Cardiac septum (tissue), 1 donor: ENCODE measurements at places on chromosomes 5 and 9.
A peak's percentile ranks its signal among the peaks of the same experiment; 100 is the strongest.

GRCh38 chr5:32680183-32680582 lies 30.9 kb upstream of the NPR3 start:
- DNase-seq, result no peak

GRCh38 chr5:75465480-75465879 lies 45.9 kb downstream of the CERT1 start:
- no peak for DNase-seq

- peak; percentile 36 for DNase-seq
Observed at GRCh38 chr9:121830441-121831140, 179.2 kb downstream of the DAB2IP start.

DNA sequence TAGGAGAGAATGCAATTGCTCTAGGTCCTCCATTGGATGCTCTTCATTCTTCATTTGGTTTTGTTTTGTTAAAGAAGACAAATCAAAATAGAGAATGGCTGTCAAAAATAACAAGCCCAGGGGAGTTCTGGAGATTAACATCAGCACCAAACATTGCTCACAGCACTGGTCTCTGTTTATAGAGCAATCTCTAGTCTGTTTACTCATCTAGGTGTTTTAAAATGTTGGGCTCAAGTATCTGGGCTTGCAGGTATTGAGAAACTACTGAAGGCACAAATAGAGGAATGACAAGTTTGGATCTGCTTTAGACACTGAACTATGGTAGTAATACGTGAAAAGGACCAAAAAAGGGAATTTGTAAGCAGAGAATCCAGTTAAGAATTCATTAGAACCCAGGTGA lies 77.0 kb upstream of the TMC1 start:
- DNase-seq, result no peak

DNA sequence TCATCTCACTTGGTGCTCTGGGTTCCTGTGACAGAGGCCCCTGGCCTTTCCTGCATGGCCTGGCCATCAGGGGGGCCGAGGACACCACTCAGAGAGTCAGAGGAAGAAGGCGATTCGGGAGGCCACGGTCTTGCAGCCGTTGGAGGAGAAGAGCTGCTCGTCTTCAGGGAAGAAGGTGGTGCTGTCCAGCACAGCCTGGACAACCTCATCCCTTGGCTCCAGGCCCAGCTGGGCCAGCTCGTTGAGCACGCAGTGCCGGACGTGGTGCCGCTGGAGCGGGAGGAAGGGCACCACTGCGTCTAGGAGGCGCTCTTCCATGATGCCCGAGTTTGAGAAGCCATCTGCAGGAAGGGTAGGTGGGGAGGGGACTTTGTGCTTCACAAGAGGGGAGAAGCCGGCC lies 3.2 kb downstream of the TOR2A start:
- no peak for DNase-seq

DNA sequence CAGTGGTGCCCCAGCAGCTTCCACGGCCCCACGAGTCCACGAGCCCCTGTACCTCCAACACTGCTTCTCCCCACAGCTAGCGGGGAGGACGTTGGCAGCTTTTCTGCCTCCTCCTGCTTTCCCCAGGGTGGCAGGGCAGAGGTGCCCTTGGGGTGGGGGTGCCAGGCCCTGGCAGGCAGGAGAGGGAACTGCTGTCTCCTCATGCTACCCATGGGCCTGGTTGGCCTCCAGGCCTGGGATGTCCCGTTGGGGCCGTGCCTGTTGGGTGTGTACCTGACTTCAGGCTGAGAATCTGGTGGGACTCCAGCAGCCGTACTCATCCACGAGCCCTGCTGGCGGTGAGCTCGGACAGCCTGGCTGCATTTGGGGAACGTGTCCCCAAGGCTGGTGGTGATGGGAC lies 27.3 kb downstream of the RXRA start:
- no peak for DNase-seq

- no peak for DNase-seq
Observed at GRCh38 chr9:132267660-132268059, 87.1 kb downstream of the SETX start.

DNA sequence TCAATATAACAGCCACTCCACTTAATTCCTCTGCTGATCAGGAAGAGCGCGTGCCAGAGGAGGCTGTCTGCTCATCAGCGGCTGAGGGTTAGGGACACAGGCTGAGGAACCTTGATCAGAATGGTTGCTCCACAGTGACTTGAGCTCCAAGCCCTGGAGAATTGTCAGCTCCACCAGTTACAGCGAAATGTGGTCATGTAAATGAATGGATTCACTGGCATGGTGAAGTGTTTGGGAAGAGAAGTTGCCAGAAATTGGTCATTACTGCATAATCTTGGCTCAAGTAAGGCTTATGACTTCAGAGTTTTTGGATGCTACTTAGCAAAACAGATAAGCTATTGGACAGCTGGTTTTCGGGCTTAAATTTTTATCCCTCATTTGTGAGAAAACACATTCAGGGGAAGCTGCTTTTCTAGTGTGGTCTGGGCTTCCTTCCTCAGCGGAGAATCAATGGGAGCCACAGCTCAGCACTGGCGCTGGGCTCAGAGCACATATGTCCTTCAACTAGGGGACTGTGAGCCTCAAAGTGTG lies 65.0 kb downstream of the PRRT1B start:
- DNase-seq, result no peak

DNA sequence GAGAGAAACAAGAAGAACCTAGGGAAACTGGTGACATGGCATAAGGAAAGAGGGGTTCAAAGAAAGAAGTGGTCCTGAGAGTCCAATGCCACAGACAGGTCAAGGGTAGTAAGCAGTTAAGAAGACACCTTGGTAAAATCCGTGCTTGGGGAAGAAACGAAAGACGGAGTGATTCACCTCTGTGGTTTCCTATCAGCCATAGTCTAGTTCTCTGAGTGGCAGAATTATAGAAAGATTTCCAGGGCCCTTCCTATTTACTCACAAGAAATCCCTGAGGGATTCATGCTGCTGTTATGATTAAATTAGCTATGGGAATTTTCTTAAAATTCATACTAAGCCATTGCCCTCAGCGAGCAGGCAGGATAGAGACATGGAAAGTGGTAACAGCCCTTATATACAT lies 31.7 kb downstream of the IL33 start:
- DNase-seq, result no peak

DNA sequence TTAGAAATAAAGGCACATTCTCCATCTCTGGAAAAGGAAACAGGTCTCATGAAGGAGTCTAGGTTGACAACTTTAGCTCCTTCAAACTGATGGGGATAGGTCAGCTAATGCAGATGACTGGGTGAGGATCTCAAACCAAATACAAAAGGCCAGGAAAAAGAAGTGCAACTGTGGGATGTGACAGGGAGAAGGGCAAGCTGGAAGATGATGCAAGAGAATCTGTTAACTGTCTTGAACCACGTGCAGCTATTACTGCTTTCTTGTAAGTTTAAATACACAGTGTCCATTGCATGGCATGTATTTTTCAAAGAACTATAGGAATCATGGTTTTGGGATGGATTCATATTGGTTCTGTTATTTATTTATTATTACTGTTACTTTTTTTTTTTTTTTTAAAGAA lies 331.8 kb downstream of the NDUFS4 start:
- DNase-seq, result no peak

DNA sequence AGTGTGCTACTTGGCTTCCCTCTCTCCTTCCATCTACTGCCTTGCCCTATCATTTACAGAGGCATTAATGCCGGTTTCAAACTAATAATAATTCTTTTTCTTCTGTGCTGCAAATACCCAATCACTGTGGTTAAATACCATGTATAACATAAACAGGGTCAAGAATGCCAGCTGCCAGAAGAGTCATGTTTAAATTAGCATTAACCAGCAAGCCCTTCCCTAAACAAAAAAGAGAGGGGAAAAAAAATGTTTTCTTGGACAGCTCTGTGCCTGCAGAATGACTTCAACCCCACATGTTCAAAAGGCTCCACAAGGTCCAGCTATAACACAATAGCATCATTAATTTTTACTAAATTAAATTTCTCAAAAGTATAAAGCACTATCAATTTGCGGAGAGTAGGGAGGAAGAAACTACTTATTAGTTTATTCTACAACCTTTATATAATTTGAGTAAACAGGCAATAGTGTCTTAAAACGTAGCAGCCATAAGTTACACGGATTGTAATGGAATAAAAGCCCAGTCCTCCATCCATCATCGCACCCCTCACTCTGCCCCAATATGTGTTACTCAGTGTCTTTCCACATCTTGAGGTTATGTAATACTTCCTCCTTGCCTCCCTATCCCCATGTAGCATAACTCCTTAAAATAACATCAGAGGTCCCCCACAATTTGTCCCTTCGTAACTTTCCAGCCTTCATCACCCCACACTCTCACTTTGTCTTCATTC lies 3.9 kb downstream of the LPAR1 start:
- DNase-seq, result no peak

- no peak for DNase-seq
Observed at GRCh38 chr5:174221436-174221835, 175.9 kb downstream of the NSG2 start.

DNA sequence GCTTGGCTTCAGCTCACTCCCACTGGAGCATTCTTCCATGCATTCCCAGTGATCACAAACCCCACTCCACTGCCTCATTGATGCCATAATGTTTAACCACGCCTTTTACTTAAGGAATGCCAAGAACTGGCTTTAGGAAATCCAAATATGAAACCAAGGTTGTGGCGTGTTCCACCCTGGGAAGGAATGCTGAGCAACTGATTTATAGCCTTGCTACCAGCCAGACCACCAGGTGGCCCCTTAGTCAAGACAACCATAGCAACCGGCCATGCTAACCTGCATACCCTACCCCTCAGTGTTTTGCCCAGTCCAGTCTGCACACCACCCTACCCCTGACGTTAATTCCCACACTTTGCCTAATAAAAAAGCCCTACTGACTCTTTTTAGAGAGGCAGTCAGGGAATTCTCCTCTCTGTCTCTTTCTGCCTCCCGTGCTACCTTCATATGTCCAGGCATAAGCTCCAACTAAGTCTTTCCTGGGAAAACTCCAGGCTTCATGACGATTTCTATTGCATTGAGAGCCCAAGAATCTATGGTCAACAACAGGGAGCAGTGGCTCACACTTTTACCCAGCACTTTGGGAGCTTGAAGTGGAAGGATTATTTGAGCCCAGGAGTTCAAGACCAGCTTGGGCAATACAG lies 27.0 kb upstream of the PRRC2B start:
- no peak for DNase-seq

DNA sequence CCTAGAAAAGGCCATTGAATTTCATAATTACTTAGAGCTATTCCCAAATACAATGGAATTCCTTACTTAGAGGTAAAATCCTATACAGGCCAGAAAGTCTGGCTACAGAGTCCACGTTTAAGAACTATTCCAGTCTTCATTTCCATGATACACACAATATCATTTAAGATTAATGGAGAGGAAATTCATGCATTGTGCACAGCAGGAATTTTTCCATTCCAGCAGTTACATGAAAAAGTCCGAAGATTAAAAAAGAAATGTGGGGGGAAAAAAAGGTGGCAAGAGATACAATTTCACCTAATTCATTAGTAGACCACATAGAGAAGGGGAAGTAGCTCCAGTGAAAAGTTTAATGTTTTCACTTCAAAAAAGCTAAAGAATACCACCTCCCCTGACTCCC lies 63.1 kb downstream of the CHD1 start:
- no peak for DNase-seq

GRCh38 chr9:135051316-135052038 lies 36.0 kb upstream of the OLFM1 start:
- DNase-seq, result peak; percentile 65

DNA sequence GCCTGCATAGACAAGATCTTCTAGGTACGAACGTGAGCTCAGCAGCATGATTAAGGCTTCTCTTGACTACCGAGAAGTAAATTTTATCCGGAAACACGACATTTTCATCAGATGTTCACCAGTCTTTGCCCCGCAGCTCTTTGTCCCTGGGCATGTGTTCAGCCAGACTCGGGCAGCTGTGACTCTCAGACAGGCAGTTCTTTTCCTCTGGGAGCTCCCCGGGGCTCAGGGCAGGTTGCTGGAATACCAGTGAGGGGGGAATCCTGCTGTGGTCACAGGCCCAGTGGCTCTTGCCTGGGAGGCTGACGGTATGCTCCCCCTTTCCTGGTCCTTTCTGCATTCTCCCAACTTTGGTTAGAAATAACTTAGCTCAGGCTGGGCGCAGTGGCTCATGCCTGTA lies 186.1 kb downstream of the GNA14 start:
- DNase-seq, result no peak

GRCh38 chr9:70407081-70407503 lies 7.4 kb downstream of the KLF9 start:
- DNase-seq, result no peak

DNA sequence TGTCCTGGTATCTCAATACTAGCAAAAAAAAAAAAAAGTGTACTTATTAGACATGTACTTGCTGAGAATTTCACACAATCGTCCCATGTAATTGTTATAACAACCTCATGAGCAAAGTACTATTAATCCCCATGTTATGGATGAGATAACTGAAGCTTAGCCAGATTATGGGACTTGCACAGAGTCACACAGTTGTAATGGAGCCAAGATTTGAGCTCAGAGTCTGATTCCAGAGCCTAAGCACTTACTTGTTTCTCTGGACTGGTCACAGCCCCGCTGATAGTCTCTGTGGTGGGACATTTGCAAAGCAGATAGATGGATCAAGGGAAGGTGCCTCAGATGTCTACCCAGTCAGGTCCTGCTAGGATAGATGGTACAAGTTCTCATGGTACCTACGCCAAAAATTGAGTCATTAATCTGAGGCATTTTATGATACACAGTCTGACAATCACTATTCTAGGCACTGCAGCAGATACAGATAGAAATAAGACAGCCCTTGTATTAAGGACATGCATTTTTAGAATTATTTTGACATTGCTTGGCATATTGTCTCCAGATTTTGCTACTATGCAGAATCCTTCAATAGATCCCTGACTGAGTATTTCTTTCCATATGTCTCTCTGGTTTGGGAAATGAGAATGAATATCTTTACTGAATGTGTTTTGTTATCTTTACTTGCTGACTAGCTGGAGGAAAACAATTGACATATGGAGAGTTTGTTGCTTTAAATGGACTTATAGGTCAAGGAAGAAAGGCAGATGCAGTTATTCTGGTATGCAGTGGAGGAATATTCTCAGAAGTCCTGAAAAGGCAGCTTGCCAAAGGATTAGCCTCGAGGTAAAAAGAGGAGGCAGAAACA lies 149.5 kb downstream of the ADAMTSL1 start:
- DNase-seq, result no peak

DNA sequence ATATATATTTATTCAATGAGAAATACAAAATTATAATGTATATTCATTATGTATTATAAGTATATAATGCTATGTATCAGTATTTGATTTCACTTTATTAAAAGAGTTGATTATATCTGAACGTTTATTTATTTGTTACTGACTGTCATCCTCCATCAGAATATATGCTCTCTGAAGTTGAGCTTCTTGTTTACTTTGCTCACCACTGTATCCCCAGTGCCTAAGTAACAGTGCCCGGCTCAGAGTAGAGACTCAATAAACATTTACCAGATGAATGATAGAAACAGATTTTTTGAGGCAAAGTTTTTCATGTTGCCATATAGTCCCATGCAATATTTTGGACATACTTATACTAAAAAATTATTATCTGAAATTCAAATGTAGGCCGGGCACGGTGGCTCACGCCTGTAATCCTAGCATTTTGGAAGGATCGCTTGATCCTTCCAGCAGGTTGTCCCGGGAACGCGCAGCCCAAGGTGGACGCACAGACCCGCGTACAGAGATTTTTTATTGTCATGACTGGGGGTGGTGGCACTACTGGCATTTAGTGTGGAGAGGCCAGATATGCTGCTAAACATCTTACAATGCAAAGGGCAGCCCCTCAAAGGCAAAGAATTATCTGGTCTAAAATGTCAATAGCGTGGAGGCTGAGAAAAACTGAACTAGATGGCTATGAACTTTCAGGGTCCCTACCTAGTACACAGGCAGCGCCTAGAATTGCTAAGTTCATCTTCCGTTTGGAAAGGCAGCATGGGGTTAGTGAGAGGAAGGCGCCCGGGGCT lies 761 bp upstream of the DNAJC25 start:
- DNase-seq, result no peak
